ENCODE measurements at places on chromosomes 12 and 14.

DNA sequence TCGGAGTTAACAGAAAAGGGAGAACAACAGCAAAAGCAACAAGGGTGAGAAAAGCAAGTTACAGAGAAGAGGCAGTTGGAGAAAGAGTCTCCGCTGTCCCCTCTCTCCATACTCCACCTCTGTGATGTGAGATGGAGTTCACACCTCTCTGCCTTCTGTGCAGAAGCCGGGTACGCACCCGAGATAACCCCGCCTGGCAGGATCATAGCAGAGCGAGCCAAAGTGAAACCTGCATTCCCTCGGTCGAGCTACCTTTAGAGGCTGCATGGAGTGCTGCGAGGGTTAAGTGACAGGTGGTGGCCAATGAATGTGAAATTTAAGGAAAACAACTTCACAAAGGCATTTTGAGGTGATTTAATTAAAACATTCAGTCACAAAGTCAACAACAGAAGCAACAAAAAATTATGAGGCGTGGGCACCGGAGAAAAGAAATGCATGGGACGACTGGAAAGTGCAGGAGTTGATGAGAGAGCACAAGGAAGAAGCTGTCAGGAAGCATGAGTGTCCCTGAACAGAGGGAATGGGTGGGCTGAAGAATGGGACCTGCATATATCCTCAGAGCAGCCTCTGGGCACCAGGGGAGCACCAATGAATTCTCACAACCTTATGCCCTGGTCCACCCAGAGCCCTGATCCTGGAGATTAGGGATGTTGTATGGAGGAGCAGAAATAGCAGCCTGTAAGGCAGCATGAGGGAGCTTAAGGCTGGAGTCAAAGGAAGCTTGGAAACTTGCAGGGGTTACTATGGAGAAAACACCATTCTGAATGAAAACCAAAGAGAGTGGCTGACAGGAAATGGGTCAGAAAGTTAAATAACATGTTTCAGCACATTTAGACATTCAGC lies 208.3 kb downstream of the EMP1 start:
- DNase-seq: no peak

GRCh38 chr12:20695232-20695631 lies at the start of gene SLCO1C1:
Gene SLCO1C1, plus strand, starts transcription at chr12:20695332. Its CDS starts 4,245 bp downstream, at chr12:20699577.
- DNase-seq: no peak

- DNase-seq: no peak
Measured at GRCh38 chr12:3278681-3279414, 201.7 kb downstream of the TSPAN9 start.

DNA sequence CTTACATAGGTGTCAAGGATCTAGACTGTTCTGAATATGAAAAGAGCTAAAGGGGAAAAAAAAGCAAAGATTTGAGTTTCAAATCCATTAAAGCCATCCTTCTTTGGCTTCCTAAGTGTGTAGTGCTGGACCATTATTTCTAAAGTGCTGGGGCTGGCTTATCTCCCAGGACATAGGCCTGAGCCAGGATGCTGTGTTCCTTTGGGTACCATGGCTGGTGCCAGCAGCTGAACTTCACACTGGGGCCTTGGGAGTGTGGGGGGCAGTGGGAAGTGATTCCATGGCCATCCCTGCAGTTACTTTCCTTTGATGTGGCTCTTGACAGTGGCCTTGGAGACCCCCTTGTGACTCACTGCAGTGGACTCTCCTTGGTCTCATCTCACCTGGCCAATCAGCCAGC lies 20.8 kb downstream of the PRMT8 start:
- DNase-seq: no peak

DNA sequence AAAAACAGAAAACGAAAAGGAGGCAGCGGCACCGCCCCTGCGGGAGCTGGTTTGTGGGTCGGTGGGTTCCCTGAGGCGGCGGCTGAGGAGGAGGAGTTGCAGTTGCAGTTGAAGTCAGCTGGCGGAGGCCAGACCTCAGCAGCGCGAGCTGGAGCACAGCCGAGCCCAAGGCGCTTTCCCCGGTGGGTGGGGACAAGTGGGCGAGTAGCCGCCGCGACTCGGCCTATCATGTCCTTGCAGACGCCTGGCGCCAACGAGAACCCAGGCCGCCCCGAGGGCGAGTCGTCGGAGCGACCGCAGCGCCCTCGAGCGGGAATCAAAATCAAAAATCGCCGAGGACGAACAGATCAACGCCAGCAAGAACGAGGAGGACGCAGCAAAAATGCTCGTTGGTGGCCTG lies 12.7 kb upstream of the CLEC1A start:
- DNase-seq: no peak

DNA sequence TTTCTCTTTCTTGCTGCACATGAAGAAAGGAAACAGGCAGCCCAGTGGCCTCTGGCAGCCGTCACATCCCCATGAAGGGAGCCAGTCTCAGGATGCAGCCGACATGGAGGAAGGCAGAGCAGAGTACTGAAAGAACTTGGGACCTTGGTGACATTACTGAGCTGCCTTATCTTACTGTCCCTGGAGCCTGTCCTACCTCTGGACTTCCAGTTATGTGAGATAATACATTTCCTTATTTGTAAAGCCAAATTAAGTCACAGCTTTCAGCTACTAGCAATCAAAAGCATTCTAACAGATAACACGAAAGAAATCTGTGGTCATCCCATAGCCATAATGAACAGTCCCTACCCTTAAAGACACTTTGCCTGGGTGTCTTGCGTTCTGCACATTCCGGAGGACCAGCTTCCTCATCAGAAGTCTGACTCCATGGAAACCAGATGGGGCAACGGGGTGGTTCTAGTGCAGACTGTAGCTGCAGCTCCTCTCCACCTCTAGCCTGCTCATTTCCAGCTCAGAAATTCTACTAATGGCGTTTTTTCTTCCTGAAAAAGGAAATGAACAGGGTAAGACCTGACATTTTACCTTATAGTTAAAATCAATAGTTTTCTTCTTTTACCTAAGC lies 7.8 kb upstream of the EGLN3 start:
- no peak for DNase-seq

GRCh38 chr12:64669270-64669842 lies 59.1 kb downstream of the RASSF3 start:
- DNase-seq: peak; percentile 59

DNA sequence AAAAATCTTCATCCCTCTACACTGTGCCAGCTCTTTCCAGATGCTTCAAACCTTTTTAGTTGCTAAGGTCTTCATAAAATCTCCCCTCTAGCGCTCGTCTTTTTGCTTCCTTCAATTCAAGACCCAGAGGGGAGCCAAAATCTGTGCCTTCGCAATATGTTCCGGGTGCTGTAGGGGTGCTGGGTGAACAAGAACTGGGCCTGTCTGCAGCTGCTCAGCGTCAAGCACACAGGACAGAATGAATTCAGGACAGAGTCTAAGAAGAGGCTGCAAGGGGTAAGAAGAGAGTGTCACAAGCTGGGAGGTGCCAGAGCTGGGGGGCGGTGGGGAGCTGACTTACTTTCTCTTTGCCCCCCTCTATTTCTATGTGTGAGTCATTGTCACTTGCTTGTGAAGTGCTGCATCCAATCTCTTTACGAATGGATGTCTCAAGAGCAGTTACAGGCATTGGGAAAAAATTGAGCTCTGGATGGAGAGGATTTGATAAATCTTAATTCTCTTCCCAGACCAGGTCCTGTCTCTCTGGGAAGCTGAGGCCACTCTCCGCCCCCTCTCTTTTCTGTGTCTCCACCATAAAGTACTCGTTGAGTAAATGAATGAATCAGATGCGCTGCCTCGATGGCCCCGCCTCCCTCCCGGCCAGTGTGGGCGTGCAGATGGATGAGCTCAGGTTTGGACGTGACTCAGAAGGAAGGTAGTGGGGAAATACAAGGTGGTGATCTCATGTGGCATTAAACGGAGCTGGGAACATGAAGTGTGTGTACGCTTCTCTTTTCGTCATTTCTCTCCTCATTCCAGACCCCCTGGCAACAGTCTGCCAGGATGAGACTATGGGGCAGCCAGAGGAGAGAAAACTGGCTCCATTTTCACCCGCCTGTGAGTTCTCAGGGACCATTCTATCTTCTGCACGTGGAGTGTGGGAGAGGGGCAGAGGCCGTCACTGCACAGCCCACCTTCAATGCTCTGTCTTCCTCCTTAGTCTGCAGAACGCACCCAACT lies 91.3 kb downstream of the TSPAN9 start:
- DNase-seq: no peak

GRCh38 chr14:61602733-61603077 lies 92.6 kb upstream of the HIF1A start:
- peak; percentile 68 for DNase-seq

DNA sequence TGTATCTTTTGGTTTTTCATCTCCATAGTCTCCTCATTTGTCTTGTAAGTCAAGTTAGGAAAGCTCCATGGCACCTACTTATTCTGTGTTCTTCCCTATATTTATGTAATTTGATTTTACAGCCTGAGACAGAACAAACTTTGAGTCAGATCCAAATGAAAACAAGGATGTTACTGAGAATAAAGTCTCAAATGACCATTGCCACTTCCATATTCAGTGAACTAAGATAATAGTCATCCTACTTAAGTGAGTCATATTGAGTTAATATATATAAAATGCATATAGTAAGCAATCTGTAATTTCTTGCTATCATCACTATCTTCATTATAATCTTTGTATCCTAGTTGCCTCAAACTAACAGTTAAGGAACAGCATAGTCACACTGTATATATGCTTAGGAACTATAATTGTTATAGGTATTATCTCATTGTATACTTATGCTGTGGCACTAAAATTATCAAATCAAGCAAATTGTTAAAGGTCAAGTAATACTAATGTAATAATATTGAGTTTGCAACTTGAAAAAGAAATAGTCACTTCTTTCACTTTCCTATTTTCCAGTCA lies 30.8 kb downstream of the TMTC3 start:
- DNase-seq: no peak

GRCh38 chr14:80570930-80571298 lies 359.6 kb upstream of the DIO2 start:
- DNase-seq: no peak

DNA sequence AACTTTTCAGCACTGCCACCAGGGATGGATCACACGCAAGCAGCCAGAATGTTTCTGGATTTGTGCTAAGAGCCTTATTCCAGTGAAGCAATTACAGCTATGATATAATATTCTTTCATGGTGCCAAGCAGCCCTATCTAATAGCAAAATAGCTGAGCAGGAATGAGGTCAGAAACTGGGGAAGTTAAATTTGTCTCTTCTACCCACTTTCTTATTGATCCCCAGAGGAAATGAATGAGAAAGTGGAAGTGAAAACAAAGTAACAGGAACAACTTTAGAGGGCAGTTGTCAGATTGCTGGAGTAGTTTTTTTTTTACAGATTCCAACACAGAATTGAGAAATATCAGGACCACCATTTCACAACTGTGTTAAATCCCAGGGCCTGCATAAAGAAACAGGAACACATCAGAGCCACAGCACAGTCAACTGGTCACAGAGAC lies 44.8 kb downstream of the GCH1 start:
- DNase-seq: peak; percentile 90

GRCh38 chr12:45627407-45628069 lies 102.0 kb upstream of the ARID2 start:
- DNase-seq: no peak

DNA sequence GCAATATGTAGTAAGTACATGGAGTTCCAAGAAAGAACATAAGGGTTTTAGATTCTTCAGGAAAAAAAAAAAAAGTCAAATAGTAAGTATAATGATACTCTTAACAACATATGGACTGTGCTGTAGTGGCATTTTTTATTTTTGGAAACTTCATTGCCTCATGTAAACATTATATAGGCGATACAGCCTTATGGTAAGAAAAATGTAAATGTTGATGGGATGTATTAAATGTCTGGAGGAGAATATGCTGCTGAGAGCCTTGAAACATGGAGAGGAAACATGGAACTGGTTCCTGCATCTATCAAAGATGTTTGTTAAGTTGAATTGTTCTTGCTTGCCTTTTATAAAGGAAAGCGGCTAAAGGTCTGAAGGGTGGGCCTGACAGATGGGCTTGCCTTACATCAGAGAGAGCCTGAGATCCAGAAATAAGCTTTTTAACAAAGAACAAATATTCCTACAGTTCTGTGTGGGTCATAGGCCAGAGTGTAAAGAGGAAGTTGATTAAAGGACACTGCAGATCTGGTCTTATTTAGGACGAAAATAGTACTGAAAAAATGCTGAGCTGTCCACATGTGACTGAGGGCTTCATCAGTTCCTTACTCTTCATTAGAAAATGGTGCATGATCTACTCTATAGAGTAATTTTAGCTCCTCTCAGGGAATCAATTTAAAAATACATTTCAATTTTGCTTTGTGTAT lies 448.1 kb upstream of the DCN start:
- no peak for DNase-seq

- DNase-seq: no peak
Measured at GRCh38 chr14:65800694-65801093, 388.2 kb downstream of the FUT8 start.

DNA sequence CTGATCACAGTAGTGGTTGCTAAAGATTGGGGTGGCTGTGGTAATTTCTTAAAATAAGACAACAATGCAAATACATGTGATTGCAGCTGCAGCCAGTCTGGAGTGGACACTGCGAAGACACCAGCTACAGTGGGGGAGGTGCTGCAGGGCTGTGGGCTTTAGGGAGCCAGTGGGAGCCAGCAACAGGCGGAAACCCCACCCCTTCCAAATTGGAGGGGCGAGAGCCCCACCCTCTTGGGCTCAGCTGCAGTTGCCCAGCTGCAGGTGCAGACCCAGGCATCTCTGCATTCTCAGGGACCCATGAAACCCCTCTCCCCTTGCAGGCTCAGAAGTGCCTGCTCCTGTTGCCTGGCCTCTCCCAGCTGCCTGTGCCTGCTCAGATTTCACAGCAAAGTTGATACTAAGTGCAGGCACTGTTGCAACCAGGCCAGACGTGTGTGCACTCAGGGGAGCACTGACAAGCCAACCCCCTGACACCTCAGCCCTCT lies 104.8 kb downstream of the MYF5 start:
- peak; percentile 88 for DNase-seq

DNA sequence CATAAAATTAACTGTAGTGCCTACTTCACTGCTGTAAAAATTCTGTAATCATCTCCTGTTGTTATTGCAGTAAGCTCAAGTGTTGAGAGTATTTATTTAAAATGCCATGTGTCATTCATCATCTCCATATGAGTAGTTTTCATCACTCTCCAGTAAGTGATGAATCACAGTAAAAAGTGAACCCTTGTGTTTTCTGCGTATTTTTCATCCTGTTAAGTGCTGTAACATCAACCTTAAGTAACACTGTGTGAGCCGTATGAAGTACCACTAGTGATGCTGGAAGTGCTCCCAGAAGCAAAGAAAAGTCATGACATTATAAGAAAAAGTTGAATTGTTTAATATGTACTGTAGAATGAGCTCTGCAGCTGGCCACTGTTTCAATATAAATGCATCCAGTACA lies 55.4 kb downstream of the SLCO1B3 start:
- DNase-seq: no peak

DNA sequence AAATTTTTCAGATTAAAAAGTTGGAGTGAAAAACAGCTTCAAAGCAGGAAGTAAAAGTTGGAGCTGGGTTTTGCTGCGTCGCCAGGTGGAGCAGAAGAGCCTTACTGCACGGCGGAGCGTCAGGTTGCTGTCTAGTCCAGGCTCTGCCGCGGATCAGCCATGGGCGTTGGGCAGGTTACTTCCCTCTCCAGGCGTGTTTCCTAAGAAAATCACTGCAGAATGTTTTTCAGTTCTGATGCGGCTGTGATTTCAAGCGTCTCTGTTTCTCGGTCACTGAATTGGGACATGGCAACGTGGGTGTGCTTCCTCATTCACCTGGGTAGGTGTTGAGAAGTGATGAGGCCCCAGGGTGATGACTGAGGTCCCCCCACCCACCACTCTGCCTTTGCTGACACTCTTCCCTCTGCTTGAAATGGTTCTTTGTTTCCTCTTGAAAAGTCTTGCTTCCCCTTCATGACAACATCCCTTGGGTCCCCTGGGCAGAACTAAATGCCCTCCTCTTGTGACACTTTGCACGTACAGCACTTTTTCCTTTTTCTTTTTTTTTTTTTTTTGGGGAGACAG lies 7.6 kb downstream of the EVL start:
- peak; percentile 81 for DNase-seq

All from Karpas-422 (cell line).